ENCODE measurements at places on chromosomes 5 and 9.

DNA sequence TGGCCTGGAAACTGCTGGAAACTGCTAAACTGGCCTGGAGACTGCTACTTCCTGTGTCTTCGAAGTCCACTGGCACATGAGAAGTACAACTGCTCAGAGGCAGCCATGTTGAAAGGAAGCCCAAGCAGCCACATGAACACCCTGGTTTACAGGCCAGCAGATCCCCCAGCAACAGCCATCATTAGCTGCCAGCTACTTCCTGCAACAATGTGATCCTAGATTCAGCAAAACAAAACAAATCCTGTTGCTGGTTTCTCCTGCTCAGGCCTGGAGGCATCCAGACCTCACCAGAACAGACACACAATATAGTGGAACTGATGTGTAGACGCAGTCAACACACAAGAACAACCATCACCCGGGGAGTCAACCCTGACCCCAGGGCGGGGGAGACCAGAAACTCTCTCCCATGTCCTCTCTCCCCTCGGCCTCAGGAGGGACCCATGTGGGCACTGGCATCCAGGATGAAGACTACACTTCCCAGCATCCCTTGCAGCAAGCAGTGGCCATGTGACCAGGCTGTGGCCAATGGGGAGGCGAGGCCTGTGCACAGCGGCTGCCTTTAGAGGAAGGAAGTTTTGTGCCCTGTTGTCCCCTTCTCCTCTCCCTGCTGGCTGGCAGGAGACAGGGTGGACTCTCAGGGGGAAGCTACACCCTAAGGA is 9.2 kb upstream of the LCN15 start:
- no peak for DNase-seq

DNA sequence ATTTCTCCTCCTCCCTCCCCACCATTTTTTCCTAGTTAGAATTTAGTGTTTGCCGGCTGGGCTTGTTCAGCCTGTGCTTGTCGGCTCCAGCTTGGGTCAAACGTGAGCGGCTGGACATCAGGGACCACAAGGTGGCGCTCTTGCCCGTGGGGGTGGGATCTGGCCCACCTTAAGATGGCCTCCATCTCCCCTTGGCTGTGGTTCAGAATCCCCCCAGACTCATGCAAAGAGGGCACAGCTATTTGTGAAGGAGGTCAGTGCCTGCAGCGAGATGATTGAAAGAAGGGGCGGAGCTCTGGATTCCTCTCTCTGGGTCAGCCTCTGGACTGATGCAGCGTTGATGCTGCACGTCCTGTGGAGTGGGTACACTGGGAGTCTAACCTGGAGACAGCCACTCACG is 283.3 kb upstream of the TUT7 start:
- no peak for DNase-seq

GRCh38 chr9:112130997-112131396 is 44.1 kb downstream of the SUSD1 start:
- DNase-seq: no peak

GRCh38 chr5:35773967-35774366 is 82.7 kb upstream of the IL7R start:
- peak; percentile 52 for DNase-seq

DNA sequence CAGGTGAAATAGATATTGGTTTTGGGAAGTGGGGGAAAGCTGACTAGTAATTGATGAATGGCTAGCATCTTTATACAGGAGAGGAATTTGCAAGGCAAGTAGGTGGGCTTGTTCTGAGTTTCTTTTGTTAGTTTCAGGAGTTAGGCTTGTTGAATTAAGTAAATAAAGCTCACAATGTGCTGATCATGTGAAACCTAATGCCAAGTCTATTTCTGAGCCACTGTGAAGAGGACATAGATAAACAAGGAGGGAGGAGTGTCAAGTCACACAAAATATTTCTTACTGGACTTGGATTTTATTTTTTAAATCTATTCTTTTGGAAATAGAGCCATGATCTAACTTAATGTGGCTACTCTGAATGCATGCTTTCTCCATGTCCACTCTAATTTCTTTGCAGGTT is 19.9 kb downstream of the GDA start:
- DNase-seq: no peak

DNA sequence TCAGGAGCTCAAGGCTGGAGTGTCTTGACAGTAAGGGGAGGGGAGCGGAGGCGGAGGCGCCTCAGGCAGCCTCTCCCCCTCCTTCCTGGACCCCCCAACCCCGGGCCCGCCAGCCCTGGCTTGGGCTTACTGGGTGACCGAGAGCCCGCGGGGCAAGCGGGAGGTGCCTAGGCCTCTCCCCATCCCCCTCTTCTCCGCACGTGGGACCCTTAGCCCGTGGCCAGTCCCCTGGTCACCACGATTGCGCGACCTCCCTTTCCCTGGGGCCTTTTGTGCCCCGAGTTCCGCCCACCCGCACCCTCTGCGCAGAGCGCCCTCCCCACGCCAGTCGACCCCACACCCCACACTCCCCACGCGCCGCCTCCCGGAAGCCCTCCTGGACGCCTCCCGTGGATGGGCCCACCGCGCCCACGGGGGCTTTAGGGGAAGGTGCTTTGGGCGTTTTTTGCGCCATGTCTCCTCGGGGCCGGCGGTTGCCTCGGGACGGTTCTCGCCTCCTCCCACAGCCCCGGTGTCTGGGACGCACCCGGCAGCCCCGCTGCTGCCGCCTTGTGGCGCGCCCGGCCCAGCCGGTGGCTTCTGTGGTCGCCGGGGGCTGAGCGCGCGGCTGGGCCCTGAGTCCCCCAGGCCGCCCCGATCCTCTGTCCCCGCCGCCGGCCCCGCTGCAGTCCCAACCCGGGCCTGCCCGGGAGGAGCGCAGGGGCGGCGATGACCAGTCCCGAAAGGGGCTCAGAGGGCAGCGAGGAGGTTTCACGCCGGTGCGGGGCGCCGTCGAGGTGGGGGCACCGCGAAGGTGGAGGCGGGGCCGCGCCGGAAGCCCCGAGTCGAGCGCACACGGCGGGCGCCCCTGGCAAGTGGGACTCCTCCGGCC is 3.2 kb downstream of the TOR4A start:
- no peak for DNase-seq

DNA sequence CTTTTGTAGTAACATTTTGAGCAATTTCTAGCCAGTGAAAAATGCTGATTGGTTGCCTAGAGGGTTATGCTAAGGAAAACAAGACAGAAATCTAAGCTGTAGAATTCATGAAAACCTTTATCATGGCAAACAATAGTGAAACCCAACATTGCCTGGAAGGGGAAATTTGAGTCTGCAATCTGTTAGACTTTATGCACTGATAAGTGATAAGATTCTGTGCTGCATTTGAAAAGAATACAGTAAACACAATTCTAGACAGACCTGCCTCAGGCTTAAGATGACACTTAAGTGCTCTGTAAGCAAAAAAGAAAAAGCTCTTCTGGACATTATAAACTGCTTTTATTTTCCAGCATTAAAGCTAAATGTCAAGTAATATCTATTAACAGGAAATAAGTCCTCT is 519.3 kb downstream of the ISL1 start:
- DNase-seq: no peak

DNA sequence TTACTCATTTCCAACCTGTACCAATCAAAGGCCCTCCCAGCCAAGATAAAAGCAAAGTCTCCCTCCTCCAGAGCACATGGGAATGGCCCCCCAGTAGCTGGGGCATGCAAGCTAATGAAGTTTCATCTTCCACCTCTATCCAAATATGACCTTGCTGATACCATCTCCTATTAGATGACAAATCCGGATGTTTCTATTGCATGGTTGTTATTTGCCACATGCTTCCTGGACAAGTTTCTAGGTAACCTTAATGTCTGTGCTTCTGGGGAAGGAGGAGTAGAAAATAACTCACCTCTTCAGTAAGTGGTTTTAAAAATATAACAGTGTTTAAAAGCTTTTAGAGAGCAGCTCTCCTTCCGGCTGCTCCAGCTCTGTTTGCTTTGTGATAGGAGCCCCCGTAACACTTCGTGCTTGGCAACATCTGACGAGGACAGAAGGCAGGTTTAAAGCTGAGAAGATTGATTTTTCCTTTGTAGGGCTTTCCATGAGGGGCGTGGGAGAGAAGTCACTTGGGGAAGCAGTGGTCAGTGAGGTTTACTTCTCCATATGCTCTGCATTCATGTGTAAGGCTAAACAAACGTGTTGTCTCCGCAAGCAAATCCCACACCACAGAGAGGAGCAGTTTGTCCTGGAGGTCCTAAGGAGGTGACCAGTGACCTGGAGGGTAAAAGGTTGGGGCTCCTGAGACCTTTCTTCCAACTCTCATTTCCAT is 40.3 kb upstream of the GLRX start:
- no peak for DNase-seq

- DNase-seq: no peak
Observed at GRCh38 chr5:153480401-153480800, 10.1 kb upstream of the GRIA1 start.

- no peak for DNase-seq
Observed at GRCh38 chr5:149517461-149518122, 33.6 kb downstream of the CSNK1A1 start.

GRCh38 chr9:16671591-16672137 is 198.8 kb downstream of the BNC2 start:
- DNase-seq: no peak

DNA sequence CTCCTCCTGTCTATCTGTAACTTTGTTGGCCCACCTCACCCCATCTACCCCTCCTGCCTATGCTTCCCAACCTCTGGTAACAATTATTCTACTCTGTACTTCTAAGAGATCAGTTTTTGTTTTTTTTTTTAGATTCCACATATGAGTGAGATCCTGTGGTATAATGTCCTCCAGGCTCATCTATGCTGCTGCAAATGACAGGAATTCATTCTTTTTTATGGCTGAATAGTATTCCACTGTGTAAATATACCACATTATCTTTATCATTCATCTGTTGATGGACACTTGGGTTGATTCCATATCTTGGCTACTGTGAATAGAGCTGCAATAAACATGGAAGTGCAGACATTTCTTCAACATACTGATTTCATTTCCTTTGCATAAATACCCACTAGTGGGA is 8.0 kb upstream of the NPR2 start:
- no peak for DNase-seq
